Uterus (tissue), 4 donors: ENCODE measurements at places on chromosomes 5 and 9. TPM values are rescaled to one million over a fixed set of nuclear protein-coding genes. Genes with fewer than 3 reads are reported as not detected.

GRXCR2 gene
- total RNA-seq = not detected

- H3K4me1 ChIP-seq = no peaks in the 10 kb centered on the region
- no peak overlapping the region for H3K27ac ChIP-seq
- no peaks in the 10 kb centered on the region for H3K27me3 ChIP-seq
Observed at GRCh38 chr5:131366428-131366827, 102.6 kb downstream of the CDC42SE2 start.

DNA sequence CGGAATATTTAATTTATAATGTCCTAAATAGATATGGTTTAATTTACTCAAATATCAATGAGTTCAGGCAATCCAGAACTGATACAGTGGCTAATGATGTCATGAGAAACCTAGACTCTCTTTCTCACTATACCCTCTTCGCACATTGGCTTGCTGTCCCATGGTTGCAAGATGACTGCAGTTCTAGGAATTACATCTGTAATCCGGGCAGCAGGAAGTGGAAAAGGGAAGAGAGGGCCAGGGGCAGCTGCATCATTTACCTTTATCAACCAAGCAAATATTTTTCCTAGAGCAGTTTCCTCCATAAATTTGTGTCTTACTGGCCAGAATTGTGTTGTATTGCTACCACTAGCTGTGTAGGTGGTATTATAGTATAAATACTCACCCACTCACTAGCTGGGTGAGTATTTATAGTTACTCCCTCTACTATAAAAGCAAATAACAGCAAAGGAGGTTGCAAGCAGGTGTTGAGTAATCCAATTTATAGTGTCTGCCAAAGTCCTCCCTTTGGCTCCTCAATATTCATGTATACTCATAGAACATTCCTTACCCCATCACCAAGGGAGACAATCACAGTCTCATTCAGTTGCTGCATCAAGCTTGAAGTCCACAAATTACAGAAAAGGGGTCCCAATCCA, 168.8 kb downstream of the DROSHA start:
- DNase-seq = no peak
- H3K4me3 ChIP-seq = no peak overlapping the region
- no peak overlapping the region for H3K27ac ChIP-seq
- no peaks in the 10 kb centered on the region for H3K36me3 ChIP-seq
- no peaks in the 10 kb centered on the region for H3K4me1 ChIP-seq

SURF2 gene
- total RNA-seq = 15.3 TPM
